ENCODE measurements at places on chromosomes 7 and 10.
A peak's percentile ranks its signal among the peaks of the same experiment; 100 is the strongest.

GRCh38 chr10:128173386-128173785 is 47.2 kb upstream of the MKI67 start:
- no peak for DNase-seq

GRCh38 chr10:130416334-130417150 is 280.4 kb downstream of the GLRX3 start:
- no peak for DNase-seq

DNA sequence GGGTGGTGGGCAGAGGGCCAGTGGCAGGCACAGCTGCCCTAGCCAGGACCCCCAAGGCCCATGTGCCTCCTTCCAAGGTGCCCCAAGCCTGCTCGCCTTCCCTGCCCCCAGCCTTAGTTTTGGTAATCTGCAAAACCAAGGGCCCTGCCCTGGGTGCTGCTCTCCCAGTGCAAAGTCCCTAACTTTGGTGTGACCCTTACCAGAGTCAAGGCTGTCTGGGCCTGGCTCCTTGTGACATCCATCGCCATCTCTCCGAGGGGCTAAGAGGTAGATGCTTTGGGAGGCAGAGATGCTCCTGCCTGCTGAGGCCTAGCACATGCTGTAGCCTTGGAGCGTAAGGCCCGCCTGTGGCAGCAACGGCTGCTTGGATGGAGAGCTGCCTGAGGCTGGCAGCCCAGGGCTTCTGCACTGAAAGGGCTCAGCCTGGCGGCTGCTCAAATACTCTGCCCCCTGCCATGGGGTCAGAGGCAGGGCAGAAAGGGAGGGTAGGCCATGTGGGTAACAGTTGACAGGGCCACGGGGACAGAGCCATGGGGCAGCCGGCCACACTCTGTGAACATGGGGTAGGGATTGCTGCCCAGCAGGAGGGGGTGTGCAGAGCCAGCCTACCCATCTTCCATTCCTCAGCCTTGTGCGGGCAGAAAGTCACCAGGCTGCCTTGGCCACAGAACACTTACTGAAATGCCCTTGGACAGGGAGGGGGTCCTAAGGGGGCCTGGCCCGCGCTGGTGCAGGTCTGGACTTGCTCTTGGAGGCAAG is 17.9 kb upstream of the MYL7 start:
- DNase-seq: no peak

DNA sequence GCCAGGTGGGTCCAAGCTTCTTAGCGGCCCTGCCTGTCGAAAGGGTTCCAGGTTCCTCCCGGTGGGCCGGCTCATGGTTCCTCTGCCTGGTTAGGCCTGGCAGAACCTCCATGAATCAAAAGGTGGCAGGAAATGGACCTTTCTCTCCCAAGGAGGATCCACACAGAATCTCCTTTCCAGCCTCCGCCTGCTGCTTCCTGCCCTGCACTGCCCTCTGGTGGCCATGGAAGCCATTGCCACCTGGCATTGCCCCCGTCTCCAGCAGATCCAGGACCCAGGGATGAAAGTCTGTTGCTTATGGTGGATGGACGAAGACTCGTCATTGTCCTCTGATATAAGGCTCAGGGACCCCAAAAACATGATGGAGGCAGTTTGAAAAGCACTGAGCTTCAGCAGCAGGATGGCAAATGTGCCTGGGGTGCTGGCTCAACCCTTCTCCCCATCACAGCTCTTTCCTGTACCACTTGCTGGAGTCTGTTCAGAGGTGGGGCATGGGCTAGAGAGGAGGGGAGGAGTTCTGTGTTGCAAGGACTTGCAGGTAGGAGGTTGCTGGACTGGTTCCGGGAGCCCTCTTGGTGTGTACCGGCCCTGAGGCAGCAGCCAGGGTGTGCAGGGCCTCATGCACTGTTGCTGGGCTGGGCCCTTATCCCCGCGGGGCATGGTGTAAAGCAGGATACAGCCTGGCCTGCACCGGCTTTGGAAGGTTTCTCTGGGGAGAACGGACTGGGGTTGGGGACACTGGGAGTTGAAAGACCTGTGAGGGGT is 11.3 kb upstream of the INMT start:
- DNase-seq: peak; percentile 92

DNA sequence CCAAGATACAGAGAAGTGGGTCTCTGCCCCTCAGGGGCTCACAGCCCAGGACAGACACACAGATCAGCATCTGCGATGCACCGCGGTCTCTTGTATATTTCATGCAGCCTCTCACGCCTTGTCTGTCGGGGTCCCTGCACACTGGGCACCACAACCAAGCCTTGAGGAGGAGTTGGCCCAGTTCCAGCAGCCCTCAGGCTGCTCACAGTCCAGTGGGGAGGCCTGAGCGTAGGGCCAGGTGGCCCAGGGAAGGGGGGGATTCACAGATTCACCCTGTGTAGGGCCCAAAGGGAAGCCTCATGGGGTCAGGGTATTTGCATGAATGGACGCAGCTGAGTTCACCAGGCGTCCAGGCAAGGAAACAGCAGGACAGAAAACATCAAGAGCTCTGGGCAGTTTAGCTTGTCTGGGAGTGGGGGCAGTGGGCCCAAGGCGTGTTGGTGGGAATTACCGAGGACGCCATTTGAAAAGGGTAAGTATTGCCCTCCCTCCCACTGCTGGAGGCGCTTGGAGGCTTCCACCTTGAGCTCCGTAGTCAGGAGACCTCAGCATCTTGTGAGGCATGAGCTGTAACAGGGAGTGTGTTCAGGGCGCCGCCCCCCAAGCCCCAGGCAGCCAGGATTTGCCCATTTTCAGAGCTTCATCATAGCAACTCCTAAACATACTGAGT is 129.1 kb upstream of the CHST15 start:
- DNase-seq: no peak
